ENCODE measurements at places on chromosomes 13 and 19.

DNA sequence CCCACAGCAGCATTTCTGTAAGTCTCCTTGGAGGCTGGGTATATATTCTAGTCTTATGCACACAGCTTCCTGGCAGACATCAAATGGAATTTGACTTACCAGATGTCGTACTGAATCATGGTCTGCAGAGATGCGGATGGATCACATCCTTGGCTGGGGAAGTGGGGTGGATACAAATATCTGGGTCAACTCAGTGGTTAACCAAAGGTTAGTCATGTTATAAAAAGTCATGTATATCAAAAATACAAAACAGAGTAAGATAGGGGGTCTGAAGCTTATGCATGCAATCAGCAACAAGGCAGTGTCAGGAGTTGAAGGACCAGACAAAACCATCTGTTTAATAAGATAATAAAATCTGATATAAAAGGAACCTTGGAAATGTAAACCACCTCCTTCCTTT, 61.9 kb downstream of the WASF3 start:
- no peak for DNase-seq

DNA sequence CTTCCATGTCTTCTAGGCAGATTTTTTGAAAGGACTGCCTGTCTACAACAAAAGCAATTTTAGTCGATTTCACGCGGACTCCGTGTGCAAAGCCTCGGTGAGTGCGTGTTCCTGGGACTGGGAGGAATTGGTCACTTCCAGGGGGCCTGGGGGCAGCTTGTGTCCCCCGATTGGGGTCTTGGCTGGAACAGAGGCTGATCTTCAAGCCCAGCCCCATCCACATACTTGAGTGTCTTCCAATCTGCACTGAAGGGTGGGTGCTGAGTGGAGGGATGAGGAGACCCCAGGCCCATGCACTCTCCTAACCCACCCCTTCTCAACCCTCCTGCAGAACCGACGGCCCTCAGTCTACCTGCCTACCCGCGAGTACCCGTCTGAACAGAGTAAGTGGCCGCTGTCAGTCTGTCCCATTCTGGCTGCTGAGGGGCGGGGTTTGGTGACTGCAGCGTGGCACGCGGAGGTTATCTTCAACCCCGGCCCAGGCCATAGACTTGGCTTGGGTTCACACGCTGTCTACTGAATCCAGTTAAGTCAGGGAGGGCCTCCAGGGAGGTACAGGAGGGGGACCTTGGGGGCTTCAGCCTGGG, 4.7 kb downstream of the DDA1 start:
- no peak for DNase-seq

GRCh38 chr19:18014197-18014596, 6.2 kb downstream of the ARRDC2 start:
- DNase-seq = no peak

DNA sequence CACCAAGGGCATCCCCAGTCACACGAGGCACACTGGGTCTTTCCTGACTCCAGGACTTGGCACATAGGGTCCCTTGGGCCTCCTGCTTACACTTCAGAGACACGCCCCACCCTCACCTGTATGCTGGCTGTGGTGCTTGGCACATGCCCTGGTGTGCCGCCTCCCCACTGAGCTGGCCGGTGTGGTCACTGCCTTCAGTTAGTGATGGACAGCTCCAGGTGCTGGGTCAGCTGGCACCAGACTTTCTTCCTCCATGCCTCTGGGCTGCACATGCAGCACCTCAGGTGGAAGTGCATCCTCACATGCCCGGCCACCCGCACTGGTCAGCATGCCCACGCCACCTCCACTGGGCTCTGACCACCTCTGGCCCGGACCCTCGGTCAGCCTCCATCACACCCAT, 52.9 kb downstream of the KLF2 start:
- no peak for DNase-seq

GRCh38 chr19:4715529-4716221, 8.0 kb downstream of the DPP9 start:
- DNase-seq = no peak

GRCh38 chr13:75480671-75481175, 1.2 kb downstream of the TBC1D4 start:
- peak; percentile 78 for DNase-seq

GRCh38 chr19:7748171-7748570, 837 bp upstream of the CD209 start:
- no peak for DNase-seq

GRCh38 chr19:632579-633067, 714 bp downstream of the POLRMT start:
- DNase-seq = peak; percentile 51

GRCh38 chr19:29887442-29887855, 54.6 kb upstream of the URI1 start:
- DNase-seq = peak; percentile 7

DNA sequence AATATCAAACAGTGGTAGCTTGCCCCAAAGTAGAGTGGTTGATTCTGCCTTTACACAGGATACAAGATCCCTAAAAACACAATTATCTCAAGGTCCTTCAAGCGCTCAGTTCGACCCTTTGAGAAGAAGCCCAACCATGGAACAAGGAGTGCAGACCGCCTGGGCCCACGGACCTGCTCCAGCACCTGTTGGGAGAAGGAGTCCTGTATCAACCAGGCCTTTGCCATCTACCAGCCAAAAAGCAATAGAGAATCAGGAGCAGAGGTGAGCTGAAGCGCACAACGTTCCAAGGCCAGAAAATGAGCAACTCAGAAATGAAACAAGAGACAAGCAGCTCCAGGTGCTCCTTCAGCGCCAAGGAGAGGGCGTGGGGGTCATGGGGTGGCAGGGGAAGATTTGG, 6.3 kb upstream of the LILRB3 start:
- no peak for DNase-seq

- DNase-seq = no peak
These were observed 426.0 kb downstream of the GPC5 start for GRCh38 chr13:91824416-91824815.

DNA sequence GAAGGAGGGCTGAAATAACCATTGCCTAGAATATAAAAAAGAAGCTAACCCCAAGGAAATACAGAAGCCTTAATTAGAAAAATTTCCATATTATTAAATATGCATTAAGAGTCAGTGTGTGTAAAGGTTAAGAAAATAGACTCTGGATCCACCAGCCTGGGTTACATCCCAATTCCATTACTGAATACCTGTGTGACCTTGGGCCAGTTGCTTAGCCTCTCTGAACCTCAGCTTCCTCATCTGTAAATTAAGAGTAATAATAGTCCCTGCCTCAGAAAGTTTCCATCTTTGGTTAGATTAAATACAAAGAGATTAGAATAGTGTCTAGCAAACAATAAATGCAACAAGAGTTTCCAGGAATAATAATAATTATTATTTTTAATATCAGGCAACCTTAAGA, 54.5 kb downstream of the ATP7B start:
- no peak for DNase-seq

GRCh38 chr19:3034656-3035541, 5.8 kb upstream of the TLE2 start:
- peak; percentile 65 for DNase-seq

DNA sequence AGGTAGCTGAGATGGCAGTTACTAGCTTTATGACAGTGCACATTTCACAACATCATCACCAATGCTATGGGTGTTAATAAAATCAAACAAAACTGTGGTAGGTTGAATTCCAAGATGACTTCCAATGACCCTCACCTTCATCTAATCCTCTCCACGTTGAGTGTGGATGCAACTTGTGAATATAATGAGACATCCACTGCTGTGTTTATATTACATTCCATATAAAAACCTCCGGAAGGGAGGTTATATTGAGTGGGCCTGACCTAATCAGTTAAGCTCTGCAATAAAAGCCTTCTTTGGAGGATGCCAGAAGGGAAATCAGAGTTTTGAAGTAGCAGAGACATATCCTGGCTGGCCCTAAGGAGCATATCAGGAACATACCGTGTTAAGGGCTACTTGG, 25.6 kb upstream of the CSNK1A1L start:
- no peak for DNase-seq

DNA sequence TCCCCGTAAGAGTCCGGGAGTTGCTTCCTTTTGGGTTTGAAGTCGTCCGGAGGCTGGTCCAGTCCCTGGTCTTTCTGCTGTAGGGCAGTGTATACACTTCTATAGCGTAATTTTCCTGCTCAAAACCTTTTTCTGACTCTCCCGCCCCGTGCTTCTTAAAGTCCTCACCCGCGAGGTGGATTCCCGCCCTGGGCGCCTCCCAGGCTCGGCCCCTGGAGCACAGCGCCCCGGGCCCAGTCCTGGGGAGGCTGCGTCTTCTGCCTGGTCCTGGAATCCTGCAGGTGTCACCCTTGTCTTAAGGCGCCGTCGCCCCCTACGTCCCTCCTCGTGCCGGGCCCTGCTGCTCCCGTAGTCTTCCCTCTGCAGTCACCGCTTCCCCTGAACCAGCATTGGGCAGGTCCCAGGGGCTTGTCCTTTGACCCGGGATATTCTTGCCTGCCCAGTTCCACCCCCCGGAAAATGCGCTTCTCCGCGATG, 34.4 kb upstream of the ZNF808 start:
- DNase-seq = peak; percentile 71

- peak; percentile 39 for DNase-seq
These were observed 581 bp downstream of the RCBTB1 start for GRCh38 chr13:49584771-49585182.

- no peak for DNase-seq
These were observed 85.2 kb downstream of the MBNL2 start for GRCh38 chr13:97307118-97307881.

- DNase-seq = peak; percentile 68
These were observed 1124.2 kb downstream of the SLITRK1 start for GRCh38 chr13:82758044-82758443.

GRCh38 chr19:4444765-4445741, 12.5 kb downstream of the UBXN6 start:
- no peak for DNase-seq

- DNase-seq = no peak
These were observed 273.4 kb downstream of the DCLK1 start for GRCh38 chr13:35857769-35858168.

DNA sequence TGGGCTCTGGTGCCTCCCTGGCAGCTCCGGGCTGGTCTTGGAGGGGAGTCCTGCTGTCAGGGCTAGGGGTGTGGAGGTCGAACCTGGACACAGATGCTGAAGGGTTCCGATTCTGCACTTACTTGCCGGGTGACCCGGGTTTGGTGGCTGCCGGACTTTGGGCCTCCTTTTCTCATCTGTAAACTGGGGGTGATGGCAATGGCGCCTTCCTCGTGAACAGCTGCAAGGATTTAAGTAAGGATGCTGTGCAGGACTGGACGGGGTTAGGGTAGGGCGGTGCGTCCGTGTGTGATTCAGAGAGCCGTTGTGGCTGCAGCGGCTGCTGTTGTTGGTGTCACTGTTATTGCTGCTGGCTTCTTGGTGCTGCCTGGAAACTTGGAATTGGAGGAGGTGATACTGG, 2.4 kb downstream of the HPN start:
- no peak for DNase-seq

- no peak for DNase-seq
These were observed 16.8 kb upstream of the COMP start for GRCh38 chr19:18807861-18808331.

GRCh38 chr19:588741-589692, 664 bp upstream of the HCN2 start:
- DNase-seq = peak; percentile 83

DNA sequence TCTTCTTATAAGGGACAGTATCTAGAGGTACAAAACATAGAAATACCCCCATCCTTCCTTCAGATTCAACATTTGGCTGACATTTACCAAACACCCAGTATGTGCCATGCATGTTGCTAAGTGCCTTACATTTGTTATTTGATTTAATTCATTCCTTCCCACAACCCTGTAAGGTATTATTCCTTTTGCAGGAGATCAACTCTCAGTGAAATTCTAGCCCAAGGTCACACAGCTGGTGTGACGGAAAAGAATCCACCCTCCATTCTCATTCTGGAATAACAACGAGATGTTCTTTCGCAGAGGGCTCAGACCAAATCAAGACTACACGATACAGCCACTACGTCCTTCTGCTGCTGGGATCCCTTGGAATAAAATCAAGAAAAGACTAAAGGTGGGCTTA, 67.8 kb downstream of the C13orf42 start:
- no peak for DNase-seq

- DNase-seq = peak; percentile 96
These were observed 5.5 kb downstream of the IER2 start for GRCh38 chr19:13155472-13156359.

DNA sequence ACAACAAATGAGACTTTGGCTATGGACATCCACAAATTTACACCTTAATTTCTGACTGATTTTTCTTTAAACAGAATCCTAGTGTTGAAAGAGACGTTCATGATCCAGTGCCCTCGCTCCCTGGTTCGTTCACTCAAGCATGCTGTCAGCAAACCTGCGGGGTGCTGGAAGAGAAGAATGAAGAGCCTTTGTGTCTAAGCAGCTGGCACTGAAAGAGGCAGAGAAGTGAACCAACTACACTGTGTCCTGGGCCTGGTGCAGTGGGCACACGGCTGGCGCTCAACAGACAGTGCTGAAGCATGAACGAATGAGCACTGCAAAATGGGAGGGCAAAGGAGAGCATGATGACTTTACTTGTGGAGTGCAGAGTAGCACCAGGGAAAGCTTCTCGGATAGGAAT, 46.8 kb downstream of the MIPEP start:
- DNase-seq = peak; percentile 61

- DNase-seq = peak; percentile 1
These were observed 61.1 kb downstream of the GSX1 start for GRCh38 chr13:27853335-27853734.

- no peak for DNase-seq
These were observed 4.2 kb upstream of the CILP2 start for GRCh38 chr19:19533841-19534240.

GRCh38 chr13:47484548-47484947, 516.5 kb downstream of the SUCLA2 start:
- no peak for DNase-seq

DNA sequence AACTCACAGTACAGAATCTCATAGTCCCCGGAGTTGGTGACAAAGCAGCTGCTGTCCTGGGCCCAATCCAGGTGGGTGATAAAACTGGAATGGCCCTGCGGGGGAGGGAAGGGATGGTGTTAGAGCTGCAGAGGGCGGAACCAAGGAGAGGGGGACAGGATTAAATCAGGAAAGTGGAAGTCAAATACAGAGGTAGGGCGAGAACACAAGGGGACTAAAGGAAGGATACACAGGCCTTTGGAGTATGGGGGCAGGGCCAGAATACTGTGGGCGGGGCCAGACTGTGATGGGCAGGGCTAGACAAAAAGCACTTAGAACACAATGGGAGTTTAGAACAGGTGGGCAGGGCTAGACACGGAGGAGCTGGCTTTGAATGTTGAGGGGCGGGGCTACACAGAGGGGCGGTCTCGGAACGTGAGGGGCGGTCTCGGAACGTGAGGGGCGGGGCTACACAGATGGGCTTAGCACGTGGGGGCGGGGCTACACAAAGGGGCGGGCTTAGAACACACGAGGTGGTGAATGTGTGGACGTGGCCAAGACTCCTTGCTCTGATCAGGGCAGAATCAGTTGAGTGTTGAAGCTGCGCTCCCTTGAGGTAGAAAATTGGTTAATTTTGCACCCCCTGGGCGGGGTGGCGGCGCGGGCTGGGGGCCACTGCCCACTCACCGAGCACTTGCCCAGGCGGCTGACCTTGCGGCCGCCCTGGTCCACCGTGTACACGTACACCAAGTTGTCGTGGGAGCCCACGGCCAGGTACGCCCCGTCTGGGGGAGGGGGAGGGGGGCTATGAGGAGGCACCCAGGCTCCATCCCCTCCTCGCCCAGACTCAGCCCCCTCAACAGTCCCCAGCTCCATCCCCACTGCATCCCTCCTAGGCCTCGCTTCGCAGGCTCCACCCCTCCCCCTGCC, 14.0 kb upstream of the GPR4 start:
- peak; percentile 92 for DNase-seq
